ENCODE measurements at places on chromosomes 3 and 15. TPM values are rescaled to one million over a fixed set of nuclear protein-coding genes. Genes with fewer than 3 reads are reported as not detected.
A peak's percentile ranks its signal among the peaks of the same experiment; 100 is the strongest.

DNA sequence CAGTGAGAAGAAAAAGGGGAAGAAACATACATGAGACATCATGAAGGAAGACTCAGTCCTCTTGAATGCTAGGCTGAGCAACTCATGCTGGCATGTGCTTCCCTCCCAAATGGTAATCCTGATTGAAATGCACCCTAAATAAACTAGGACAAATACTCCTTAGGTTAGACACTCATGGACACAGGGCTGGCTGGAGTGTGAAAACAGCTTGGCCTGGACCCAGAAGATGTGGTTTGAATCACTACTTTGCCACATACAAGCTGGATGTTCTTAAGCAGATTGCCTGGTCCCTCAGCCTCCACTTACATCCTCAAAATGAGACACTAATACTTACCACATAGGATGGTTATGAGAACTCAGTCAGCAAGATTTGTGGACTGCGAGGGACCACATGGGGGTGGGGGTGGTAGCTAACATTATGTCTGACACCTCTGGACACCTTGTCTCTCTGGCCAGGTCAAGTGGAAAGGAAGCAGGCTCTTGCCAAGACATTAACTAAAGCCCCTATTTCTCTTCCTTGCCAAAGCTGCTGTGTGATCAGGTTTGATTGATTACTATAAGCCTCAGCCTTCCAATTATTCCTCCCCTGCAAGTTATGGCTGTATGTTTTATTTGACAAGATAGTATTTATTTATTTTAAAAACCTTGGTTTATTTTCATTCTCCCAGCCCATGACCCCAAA lies 138.9 kb upstream of the SLC7A14 start:
- DNase-seq, result no peak

- peak; percentile 61 for DNase-seq
Observed at GRCh38 chr3:94862703-94863102, 799.8 kb downstream of the NSUN3 start.

DNA sequence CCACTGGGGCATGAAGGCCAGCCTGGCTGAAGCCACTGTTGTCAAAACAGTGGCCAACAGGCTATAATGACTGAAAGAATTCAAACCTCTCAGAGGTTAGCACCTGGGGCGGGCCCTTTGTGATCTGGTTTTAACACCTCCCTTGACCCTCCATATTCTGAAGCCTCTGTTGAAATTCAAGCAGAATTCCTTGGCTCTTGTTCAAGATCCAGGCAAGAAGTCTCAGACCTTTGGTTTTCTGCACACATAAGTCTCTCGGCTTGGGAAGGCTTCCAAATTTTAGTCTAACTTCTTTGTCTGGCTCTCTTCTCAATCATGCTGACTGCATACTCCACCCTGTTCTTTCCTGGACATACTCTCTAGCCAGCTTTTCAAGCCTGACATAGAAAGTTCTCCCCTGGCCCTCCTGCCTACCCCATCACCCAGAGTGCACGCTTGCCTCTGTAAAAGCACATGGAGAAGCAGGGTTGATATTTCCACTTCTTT lies 144.5 kb downstream of the PDZRN3 start:
- no peak for DNase-seq

- no peak for DNase-seq
Observed at GRCh38 chr3:51311055-51311454, 74.0 kb upstream of the MANF start.

DNA sequence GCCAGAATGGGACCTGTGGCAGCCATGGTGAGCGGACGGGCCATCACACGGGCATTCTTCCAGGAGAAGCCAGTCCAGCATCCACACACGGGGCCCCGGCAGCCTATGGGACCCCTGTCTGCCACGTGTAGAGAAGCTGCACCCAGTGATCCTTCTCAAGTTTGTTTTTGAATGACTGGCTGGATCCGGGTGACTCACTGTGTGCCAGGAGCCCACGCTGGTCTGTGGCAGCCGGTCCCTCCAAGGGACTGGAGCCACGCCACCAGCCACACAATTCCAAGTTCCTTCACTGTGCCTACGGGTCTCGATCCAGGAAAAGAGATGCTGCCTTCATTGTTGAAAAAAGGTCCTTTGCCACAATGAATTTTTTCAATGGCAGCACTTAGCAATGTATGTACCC lies 58.1 kb downstream of the ATP10A start:
- no peak for DNase-seq

DNA sequence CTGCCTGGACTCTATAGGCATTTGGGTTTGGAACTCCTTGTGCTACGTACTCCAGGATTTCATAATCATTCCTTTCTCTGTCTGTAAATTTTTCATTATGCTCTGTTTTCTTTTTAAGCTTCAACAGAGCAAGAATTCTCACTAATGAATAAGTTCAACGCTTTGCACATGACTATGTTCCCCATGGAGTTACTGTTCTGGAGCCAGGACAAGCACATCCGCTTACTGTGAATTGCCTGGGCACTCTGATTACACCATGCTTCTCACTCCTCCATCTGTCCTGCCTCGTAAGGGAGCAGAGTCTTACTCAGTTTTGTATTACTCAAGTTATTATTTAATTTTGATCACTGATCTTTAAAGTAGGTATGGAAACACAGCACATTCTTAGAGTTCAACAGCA lies 472.7 kb downstream of the RAP2B start:
- DNase-seq, result no peak

GRCh38 chr3:52246264-52246620 lies 683 bp downstream of the PPM1M start:
- DNase-seq, result no peak

DNA sequence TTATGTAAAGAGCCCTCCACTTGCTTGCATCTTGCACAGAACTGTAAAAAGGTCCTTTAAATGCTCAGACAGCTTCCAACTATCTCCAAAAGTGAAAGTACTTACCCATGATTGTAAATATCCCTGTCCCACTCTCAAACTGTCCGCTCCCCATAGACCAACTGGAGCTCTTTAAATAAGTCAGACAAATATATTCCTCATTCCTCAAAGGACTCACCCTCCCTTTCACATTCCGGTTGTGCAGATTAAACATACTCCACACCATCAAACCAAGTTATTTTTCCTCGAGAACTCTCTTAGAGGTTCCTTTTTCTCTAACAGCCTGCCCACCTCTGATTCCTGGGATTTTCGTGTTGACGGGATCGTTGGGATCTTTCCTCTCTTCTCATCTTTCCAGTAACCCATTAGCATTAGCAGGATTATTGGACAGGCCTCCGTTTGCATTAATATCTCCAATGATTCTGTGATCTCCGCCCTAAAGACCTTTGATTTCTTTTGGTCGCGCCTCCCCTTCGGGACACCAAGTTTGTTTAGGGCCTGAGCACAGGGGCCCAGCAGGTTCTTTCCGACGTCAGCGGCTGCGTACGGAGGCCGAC lies 763 bp downstream of the GOLGB1 start:
- DNase-seq, result no peak

- DNase-seq, result no peak
Observed at GRCh38 chr3:112508261-112508660, 9.0 kb upstream of the BTLA start.

The EPHA3 gene
- 0.27 TPM for total RNA-seq

The CCR4 gene
- not detected for total RNA-seq

The DAZL gene
- not detected for total RNA-seq

The MITF gene
- 3.0 TPM for total RNA-seq

The KIF23 gene
- total RNA-seq, result 82.6 TPM

The PIAS1 gene
- total RNA-seq, result 35.6 TPM
